GM12892 (cell line): ENCODE measurements at places on chromosomes 16 and 17.

- DNase-seq, result no peak
Observed at GRCh38 chr16:29686740-29687332, 7.9 kb downstream of the QPRT start.

DNA sequence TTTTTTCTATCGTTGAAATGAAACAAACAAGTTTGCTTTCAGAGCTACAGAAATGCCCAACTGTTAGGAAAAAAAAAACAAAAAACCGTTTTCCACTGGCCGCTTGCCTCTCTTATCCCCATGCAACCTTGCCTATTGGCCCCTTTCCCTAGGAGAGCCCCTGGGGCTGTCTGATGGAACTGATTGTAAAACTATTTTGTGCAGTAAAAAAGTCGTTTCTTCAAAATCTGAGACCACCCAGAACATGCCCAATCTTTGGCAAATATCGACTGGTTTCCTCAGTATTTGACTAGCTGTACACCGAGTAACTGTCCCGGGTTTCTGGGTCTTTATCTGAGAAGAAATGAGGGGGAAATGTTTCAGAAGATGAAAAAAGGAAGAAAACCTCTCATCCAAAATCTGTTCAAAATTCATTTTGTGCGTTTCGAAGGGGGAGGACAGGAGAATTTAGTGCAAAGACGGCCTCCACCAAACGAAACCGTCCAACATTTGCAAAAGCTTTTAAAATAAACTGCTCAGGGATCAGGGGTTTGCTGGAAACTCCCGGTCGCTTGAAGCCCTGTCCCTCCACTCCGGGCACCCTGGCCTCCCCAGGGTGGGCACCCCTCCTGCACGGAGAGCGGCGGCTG lies 1.1 kb upstream of the GNAO1 start:
- no peak for DNase-seq

DNA sequence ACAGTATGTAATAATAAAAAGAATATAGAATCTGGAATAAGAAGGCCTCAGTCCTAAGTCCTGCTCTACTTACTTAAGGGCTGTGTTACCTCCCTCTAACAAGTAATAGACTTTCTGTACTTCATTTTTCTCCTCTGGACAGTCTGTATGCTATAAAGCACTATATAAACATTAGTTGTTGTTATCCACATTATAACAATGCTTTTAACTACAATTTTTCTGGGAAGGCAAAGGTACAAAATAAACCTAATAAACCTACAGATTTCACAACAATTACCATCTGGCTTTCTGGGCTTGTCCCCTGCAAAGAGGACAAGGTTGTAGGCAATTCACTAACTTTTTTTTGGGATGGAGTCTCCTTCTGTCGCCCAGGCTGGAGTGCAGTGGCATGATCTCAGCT lies 32.7 kb downstream of the RFFL start:
- DNase-seq, result no peak

DNA sequence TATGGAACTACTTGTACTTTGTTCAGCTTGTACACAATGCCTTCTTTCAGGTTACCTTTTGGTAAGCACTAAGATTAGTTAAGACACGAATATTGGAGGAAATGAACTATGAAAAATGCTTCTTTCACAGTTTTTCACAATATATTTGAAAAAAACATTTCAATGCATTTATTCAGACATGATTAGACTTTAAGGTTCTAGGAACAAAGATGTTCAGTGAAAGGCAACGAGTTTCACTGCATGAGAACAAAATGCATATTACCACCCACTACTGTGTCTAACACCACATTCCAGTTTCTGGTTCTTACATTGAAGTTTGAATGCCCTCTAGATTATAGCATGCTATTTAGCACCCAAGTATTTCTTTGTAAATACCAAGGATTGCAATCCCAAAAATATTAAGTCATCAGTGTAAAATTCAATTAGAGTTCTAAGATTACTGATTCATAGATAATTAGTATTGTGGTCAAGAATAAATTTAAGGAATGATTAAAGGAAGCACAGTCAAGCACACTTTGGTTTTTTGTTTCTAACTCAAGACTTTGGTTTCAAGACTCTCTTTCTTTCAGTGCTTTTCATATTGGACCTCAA lies 261.7 kb downstream of the CEP112 start:
- no peak for DNase-seq

- DNase-seq, result no peak
Observed at GRCh38 chr17:83081684-83082201, 2.3 kb downstream of the METRNL start.

DNA sequence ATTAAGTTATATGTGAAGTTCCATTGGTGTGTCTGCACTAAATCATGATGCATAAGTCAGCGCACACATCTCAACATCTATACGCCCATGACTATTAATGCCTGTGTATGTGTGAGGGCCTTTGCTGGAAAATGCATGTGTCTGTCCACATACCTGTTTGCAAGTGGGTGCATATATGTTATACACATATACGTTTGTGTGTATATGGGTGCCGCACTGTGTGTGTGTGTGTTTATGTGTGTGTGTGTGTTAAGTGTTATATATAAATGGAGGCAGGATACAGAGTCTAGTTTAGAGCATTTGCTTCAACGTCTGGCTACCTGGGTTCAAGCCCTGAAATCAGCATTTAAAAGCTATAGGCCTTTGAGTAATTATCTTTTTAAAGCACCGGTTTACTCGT lies 19.5 kb downstream of the GP2 start:
- DNase-seq, result no peak

DNA sequence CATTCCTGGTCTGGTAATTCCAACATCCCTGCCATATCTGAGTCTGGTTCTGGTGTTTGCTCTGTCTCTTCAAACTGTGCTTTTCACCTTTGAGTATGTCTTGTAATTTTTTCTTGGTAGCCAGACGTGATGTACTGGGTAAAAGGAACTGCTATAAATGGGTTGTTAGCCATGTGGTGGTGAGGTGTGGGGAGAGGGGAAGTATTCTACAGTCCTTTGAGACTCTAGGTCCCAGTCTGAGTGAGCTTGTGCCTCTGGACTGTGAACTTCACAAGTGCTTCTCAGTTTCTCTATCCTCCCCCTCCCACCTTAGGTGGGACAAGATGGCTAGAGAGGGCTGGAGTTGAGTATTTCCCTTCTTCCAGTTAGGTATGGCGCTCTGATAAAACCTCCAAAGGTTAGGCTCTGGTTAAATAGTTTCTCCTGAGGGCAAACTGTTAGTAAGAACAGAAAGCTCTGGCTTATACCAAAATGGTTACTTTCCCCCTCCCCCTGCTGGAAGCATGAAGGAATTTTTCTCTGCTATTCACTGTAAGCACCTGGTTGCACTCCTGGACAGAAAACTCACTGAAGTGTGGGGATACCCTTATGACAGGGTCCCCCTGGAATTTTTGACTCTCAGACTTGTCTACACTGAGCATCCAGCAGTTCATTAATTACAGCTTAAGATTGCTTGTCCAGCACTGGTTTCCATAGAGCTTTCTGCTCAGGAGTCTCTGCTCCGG lies 87.8 kb downstream of the MARCHF10 start:
- no peak for DNase-seq

DNA sequence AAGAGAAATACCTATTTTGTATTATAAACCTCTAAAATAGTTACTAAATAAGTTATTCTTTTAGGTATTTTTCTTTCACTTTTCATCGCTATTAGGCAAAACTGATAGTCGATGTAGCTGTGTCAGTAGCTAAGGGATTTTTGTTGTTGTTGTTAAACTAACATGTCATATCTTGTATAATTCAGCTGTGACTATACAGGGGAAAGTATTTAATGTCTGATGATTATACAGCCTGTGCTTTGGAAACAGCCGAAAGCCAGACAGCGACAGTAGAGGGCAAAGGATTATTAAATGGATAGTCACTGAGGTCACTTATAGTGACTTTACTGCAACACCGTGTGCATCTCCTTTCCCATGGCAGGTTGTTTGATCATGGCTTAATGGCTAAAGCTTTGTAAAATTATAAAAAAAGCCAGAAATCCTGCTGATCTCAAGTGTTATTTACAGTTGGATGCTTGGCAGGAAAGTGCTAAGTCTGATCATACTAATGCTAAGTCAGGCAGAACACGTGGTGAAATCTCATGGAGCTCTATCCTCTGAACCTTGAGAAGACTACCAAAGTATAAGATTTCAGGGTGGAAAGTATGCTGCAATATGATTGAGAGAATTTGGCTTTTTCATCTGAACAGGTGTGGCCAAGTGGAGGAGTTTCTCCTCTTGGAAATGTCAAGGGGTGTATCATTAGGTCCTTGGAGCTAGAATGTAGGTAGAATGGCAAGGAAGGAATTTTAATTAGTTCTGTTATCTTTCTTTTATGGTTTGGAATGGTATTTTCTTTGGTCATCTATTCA lies 88.4 kb downstream of the FTO start:
- no peak for DNase-seq

DNA sequence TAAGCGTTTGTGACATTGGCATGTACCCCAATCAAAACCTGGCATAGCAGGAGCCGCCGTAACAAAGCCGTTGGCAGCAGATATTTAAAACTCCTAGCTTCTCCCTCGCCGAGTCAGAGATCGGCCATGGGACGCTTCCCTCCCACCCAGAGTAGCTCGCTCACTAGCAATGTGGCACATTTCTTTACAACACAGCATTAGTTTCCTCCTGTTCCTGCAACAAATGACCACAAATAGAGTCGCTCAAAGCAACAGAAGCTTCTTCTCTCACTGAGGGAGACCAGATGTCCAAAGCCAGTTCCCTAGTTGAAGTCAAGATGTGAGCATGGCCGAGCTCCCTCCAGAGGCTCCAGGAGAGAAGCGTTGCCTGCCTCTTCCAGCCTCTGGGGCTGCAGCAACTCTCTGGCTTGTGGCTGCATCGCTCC lies 106.7 kb downstream of the RBFOX3 start:
- no peak for DNase-seq

- no peak for DNase-seq
Observed at GRCh38 chr17:16100737-16101400, 101.2 kb downstream of the TTC19 start.

- no peak for DNase-seq
Observed at GRCh38 chr16:80105160-80105559, 435.6 kb upstream of the DYNLRB2 start.

DNA sequence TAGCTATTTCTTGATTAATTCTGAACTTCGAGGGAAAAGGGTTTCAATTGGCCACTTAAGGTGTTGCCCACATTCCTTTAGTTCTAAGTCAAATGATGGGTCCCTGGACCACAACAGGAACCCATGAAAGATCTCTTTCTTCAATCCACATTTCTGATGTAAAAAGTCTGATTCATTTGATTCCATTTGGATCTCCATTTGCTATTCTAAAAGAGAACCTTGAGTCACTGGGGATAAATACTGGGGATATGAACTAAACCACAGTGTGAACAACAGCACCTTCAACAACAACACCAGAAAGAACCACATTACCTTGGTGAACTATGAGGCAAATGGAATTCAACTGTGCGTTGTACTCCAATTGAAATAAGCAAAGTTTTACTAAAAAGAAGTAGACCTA lies 108.9 kb upstream of the IRX5 start:
- no peak for DNase-seq

DNA sequence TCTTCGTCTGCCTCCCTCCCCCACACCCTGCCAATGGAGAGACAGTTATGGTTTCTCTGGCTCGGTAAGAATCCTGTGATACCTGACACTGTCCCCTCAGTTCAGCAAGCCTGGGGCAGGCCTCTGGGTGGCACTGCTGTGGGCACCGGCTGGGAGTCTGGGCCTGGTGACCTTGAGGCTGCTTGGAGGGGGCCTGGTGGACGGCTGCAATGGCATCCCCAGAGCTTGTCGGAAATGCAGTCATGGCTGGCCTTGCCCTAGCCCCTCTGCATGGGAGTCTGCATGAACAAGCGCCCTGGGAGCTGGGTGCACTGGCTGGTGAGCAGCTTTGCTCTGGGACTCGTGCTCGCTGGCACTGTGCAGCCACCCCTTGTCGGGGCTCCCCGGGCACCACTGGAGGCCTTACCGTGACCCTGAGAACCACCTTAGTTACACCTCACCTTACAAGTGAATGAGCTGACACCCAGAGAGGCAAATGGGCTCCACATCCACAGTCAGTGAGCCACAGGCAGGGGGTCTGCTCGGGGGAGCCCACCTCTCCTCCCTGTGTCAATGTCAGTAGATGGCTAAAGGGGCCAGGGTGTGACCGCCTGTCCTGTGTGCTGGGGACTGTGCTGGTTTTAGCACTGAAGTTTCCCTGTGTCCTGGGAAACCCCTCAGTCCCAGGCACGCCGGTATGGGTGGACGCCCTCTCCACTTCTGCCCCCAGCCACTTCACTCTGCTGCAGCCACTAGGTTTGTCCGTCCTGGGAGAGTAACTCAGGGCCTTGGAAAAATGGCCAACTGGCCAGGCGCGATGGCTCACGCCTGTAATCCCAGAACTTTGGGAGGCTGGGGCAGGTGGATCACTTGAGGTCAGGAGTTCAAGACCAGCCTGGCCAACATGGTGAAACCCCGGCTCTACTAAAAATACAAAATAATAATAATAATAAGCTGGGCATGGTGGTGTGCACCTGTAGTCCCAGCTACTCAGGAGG lies 1.4 kb downstream of the LGALS3BP start:
- no peak for DNase-seq

DNA sequence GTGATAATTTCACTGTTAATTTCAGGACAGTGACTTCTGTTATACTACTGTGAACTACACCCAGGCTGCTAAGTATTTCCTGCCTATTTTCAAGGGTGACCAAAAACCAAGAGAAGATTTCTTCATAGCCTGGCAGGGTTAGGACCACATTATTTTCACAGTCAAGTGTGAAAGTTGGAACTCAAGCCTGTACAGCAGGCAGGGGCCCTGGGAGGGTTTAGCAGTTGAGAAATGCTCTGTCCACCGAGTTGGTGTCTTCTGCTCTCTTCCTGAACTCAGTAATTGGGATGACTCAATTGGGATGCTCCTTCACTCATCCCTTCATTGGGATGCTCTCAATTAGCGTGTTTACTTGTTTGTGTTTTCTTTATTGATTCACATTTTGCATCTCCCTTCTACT lies 347.3 kb upstream of the CDH11 start:
- no peak for DNase-seq

DNA sequence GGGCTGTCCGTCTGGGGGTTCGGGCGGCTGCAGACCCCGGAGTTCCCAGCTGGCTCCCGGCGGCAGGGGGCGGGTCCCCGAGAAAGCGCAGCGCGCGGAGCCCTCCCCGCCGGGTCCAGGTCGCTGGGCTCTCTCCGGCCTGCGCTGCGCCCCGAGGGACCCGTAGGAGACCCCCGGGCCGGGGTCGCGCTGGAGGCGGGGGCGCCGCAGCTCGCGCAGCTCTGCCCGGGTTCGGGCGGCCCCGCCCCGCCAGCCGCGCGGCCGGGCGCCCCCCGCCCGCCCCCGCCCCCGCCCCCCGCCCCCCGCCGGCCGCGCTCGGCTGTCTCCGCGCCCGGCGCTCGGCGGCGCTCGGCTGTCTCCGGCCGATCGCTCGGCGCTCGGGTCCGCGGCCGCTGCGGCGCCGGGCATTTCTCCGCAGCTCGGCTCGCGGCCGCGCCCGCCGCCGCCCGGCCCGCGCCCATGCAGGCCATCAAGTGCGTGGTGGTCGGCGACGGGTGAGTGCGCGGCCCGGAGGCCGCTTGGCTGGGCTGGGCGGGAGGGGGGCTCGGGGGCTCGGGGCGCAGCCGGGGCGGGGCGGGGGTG lies at the start of gene RAC3:
Gene RAC3 (plus strand): TSS at position 376 of the 582 bp plus-strand sequence. CDS start 84 bp downstream, at position 460.
- DNase-seq, result no peak

GRCh38 chr17:31408586-31408985 lies 17.1 kb downstream of the RAB11FIP4 start:
- no peak for DNase-seq
